Activated T-cell treated with anti-CD3 and anti-CD28 coated beads, Interleukin-2, amount 50 U/mL, for 4 hours (primary cell): ENCODE measurements at places on chromosomes 2 and 18.

GRCh38 chr18:34039201-34039600 is 185.5 kb downstream of the NOL4 start:
- DNase-seq, result no peak

DNA sequence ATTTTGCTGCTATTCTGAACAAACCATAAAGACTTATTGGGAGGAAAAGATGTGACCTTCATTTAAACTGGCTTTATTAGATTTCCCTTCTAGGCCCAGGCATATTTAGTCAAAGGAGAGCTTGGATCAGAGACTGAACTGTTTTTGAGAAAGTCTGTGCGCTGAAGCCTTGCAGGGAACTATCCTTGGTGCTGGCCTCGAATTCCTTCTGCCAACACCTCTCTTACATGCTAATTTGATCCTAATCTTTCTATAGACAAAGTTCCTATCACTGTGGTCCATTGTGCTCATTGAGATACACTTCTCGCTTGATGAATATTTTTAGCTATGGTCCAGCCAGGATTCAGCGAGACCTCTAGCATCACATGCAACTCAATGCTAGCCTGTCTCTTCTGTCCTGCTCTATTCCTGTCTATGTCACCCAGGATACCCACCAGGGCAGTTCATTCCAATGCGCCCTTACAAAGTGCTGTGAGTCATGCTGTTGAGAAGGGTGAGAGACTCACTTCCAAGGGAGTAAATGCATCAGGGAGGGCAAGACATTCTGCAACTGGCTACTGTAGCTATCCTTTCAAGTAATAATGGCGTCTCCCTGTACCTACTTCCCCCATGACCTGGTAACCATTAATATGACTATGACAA is 356.7 kb upstream of the LYPD1 start:
- DNase-seq, result no peak

- DNase-seq, result peak; percentile 61
These were observed 97.6 kb upstream of the SLC39A10 start for GRCh38 chr2:195559431-195559914.

DNA sequence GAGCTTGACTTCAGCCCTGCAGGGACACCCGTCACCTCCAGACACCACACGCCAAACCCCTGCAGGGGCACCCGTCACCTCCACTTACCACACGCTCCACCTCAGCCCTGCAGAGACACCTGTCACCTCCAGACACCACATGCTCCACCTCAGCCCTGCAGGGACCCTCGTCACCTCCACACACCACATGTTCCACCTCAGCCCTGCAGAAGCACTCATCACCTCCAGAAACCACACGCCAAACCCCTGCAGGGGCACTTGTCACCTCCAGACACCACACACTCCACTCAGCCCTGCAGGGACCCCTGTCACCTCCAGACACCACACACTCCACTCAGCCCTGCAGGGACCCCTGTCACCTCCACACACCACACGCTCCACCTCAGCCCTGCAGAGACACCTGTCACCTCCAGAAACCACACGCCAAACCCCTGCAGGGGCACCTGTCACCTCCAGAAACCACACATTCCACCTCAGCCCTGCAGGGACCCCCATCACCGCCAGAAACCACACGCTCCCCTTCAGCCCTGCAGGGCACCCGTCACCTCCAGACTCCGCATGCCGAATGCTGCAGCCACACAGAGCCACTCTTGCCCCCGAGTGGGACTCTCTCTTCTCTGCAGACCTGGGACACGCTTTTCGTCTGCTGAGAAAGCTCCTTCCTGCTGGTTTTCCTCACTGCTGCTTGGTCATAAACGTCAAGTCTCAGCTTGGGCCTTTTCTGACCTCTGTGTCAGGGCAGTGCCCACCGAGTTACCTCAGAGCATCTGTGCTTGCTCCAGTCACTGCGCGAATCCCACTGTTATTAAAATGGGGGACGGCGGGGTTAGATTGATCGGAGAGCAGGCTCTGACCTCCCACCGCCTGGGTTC is 77.5 kb upstream of the SALL3 start:
- DNase-seq, result no peak

GRCh38 chr2:86615596-86615995 is 8.1 kb downstream of the RNF103 start:
- DNase-seq, result no peak

DNA sequence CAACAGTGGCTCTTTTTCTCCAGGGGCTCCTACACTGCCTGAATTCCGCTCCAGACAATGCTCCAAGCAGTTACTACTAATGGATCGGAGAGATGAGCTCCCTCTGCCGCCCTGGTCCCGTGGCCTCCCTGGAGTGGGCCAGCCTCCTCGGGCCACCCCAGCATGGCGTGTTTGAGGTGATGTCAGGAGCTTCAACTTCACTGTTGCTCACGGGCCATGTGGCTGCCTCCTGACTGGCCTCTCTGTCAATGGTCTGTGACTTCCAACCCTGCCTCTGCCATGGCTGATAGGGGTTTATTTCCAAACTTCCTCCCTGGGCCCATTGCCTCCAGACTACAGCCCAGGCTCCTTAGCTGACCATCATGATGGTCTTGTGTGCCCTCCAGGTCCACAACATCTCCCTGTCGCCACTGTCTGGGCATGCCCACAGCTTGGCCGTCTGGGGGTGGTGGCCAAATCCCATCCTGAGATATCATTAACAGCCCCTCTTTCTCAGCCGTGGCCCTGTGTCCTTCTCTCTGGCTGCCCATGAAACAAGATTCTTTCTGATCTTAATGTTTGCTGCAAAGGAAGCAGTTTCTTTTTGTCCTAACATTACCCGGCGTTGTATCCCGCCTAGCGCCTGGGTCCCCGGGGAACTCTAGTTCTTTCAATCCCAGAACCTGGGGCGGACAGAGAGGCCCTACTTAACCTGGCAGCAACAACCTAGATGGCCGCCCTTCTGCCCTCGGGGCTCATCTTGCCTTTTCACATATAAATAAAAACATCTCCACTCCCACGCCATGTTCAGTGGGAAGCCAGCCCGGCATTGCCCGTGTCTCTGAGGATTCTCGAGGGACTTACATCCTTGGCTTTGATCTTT is 38.1 kb downstream of the ATOH8 start:
- no peak for DNase-seq

DNA sequence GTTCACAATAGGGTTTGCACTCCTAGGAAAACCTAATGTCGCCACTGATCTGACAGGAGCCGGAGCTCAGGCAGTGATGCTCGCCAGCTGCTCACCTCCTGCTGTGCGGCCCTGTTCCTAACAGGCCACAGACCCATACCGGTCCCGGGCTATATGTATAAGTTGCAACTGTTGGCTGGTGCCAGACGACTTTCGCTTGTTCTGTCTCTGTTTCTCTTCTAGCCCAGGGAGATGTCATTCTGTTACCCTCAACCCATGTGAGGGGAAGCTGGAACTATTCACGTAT is 170.3 kb downstream of the BCL2 start:
- DNase-seq, result no peak
